Stimulated activated CD4-positive, alpha-beta T cell treated with anti-CD3 and anti-CD28 coated beads, Interleukin-12 subunit alpha, Interleukin-12 subunit beta, amount 100 ng/mL, for 4 hours (primary cell): ENCODE measurements at places on chromosomes 6 and 20.

DNA sequence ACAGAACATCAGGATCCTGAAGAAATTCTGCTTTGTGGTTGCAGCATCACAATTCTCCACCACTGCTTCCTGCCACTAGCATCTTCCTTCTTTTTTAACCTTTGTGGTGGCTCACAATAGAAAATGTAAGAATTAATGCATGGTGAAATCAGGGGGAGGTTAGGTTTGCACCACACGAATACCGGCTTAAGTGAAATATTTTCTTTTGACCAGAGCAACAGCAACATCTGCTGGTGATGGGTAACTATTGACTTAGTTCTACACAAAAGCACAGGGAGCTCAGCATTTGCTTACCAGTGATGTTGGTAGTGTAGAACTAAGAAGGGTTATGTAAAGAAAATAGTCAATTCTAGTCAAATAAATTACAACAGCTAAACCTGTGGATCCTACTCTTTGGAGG is 280.5 kb downstream of the SYNE1 start:
- no peak for DNase-seq

- DNase-seq, result no peak
Measured at GRCh38 chr20:21017528-21018085, 88.6 kb downstream of the LINC00237 start.

DNA sequence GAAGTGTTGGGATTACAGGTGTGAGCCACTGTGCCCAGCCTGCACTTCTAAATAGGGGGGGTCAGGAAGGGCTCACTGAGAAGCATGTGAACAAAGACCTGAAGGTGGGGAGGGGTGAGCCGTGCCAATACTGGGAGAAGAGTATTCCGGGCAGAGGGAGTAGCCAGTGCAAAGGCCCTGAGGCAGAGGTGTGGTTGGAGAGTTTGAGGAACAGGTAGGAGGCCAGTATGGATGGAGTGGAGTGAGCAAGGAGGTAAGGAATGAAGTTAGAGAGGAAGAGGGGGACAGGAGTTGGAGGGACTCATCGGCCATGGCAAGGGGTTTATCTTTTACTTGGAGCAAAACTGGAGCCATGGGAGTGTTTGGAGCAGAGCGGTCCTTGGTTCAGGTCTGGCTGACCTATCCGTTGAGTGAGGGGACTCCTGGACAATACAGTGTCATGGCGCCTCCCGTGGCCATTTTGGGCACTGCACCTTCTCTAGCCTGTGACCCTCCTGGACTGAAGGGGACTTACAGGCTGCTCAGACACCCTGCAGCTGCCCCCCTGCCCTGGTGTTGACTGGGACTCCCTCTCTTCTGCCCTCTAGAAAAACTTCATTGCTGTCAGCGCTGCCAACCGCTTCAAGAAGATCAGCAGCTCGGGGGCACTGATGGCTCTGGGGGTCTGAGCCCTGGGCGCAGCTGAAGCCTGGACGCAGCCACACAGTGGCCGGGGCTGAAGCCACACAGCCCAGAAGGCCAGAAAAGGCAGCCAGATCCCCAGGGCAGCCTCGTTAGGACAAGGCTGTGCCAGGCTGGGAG is 12.1 kb downstream of the FOXS1 start:
- DNase-seq, result peak; percentile 61

DNA sequence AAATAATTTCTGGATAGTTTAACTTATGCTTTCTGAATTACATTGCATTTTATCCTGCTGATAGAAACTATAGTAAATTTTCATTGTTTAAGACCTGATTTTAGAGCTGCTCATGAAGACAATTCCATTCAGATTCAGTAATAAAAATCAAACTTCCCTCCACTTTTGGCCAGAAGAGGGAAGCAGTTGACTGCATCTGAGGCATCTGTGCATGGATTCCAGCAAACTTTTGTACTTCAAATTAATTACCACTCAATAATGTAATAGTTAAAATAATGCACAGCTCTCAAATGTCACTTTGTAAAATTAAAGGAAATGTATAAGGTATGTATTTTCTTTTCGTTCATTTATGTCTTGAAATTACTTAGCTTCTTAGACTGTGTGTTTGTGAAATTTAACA is 64.2 kb upstream of the SLC35B3 start:
- DNase-seq, result no peak

- DNase-seq, result peak; percentile 34
Measured at GRCh38 chr6:37182736-37183590, 13.0 kb downstream of the PIM1 start.

- DNase-seq, result no peak
Measured at GRCh38 chr20:47306755-47307370, 49.6 kb downstream of the ZMYND8 start.

DNA sequence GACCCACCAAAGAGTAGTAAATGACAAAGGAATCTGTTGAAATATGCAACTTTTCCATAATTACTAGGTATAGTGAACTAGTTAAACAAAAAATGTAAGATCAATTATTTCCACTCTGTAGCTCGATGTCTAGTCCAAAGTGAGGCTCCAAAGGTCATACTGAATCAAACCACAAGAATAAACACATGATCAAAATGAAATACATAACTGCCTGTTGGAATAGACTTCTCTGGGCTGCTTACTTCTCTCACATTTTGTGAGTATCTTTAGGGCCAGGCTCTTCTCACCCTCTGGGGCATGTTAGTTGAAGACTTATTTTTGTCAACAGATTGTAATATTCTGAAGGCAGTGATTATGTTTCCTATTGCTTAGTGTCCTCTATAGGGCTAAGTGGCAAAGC is 103.7 kb upstream of the TMEM170B start:
- no peak for DNase-seq

- peak; percentile 67 for DNase-seq
Measured at GRCh38 chr20:38221119-38221589, 39.4 kb downstream of the KIAA1755 start.

DNA sequence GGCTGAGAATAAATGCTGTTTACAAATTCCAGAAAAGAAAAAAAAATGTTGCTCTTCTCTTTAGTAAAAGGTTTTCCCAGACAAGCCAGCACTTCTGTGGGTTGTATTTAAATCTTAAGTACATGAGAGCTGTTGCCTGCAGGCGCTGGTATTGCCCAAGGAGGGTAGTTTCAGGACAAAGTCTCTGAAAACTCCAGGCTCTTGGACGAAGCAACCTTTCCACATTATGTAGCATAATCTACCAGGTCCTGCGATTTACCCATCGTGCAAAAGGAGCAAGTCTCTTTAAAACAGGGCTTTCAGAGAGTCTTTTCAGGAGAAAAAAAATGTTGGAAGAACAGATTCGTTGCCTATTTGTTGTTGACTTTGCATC is 65.6 kb downstream of the PLG start:
- no peak for DNase-seq

GRCh38 chr6:112202639-112203341 is 51.6 kb downstream of the LAMA4 start:
- DNase-seq, result no peak

DNA sequence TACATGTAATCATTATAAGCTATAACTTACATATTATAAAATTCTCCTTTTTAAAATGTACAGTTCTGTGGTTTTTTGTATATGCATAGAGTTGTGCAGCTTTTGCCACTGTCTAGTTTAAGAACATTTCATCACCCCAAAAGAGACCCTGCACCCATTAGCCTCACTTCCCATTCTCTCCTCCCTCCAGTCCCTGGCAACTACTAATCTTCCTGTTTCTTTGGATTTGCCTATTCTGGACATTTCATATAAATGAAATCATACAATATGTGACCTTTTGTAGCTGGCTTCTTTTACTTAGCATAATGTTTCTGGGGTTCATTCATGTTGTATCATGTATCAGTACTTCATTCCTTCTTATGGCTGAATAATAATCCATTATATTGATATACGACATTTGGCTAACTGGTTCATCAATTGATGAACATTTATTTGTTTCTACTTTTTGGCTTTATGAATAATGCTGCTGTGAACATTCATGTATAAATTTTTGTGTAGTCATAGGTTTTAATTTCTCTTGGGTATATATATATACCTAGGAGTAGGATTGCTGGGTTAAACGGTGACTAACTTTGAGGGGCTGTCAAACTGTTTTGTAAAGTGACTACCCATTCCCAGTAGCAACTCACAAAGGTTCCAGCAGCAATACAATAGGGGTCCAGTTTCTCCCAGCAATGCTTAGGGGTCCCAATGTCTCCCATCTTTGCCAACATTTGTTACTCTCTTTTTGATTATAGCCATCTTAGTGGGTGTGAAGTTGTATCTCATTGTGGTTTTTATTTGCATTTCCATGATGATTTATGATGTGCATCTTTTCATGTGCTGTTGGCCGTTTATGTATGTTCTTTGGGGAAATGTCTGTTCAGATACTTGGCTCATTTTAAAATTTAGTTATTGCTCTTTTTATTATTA is 10.7 kb downstream of the PTPRA start:
- no peak for DNase-seq

- peak; percentile 7 for DNase-seq
Measured at GRCh38 chr20:54063992-54064676, 6.3 kb downstream of the BCAS1 start.

DNA sequence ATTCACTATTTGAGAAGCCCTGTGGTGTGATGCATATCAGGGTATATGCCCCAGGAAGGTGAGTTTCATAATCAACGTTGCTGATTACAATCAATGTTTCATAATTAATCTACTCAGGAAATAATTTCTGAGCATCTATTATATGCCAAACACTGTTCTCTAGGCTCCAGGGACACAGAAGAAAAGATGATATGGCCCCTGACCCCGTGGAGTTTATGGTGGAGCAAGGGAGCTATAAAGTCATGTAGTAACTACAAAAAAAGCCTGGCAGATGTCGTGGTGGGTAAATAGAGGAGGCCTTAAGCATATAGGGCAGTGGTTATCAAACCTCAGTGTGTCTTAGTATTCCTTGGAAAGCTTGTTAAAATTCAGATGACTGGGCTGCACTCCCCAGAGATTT is 40.1 kb upstream of the BCAS1 start:
- no peak for DNase-seq

GRCh38 chr6:61586934-61587537 is 699.0 kb downstream of the KHDRBS2 start:
- DNase-seq, result no peak

DNA sequence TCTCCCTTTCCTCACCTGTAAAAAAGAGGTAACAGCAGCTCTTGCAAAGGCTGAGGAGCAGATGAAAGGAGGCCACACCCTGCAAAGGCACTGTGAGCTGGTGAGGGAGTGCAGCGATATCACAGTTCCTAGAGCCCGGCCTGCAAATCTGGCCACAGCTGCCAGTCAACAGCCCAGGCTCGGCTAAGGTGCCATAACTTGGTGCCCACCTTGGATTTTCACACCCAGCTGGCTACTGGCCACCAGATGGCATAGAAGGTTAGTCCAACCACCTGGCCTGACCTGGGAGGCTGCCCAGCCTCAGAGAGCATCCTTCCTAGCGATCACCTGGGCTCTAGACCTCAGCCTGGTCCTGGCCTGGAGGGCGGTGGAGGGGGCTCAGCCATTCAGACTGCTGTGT is 46.8 kb downstream of the KCNB1 start:
- DNase-seq, result no peak

DNA sequence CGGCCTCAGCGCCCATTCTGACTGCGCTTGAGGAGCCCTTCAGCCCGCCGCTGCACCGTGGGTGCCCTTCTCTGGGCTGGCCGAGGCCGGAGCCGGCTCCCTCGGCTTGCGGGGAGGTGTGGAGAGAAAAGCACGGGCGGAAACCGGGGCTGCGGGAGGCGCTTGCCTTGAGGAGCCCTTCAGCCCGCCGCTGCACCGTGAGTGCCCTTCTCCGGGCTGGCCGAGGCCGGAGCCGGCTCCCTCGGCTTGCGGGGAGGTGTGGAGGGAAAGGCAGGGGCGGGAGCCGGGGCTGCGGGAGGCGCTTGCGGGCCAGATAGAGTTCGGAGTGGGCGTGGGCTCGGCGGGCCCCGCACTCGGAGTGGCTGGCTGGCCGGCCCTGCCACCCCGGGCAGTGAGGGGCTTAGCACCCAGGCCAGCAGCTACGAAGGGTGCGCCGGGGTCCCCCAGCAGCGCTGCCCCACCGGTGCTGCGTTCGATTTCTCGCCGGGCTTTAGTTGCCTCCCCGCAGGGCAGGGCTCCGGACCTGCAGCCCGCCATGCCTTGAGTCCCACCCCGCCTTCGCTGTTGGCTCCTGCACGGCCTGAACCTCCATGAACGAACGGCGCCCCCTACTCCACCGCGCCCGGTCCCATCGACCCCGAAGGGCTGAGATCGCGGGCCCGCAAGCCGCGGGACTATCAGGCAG is 45.7 kb upstream of the MCUR1 start:
- no peak for DNase-seq

DNA sequence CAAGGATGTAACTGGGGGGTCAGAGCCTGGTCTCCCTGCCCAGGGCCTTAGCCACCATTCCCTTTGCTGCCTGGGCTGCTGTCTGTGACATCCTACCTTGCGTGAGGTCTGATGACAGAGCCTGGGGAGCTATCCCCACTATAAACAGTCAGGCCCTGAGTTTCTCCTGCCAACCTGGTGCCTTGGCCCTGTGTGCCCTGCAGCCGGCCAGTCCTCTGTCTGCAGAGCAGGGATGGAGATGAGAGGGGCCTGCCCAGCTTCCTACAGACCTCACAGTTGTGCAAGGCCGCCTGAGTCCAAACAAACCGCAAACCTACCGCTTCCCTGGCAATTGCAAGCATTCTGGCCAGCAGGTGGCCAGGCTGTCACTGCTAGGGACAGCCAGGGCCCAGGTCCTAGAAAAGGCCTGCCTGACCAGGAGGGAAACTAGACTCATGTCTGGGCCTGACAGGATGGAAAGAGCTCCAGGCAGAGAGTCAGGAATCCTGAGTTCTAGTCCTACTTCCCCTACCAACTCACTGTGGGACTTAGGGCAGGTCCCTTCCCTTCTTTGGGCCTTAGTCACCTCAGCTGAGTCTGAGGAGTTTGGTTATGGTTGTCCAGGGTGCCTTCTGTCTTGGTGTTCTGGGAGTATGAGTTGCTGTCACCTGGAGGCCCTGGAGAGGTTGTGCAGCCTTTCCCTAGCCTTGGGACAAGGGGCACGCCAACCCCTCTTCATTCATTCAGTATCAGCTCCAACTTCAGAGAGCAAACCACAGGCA is 86.2 kb downstream of the VEGFA start:
- DNase-seq, result no peak

- DNase-seq, result no peak
Measured at GRCh38 chr6:14656078-14656521, 538.5 kb downstream of the CD83 start.

DNA sequence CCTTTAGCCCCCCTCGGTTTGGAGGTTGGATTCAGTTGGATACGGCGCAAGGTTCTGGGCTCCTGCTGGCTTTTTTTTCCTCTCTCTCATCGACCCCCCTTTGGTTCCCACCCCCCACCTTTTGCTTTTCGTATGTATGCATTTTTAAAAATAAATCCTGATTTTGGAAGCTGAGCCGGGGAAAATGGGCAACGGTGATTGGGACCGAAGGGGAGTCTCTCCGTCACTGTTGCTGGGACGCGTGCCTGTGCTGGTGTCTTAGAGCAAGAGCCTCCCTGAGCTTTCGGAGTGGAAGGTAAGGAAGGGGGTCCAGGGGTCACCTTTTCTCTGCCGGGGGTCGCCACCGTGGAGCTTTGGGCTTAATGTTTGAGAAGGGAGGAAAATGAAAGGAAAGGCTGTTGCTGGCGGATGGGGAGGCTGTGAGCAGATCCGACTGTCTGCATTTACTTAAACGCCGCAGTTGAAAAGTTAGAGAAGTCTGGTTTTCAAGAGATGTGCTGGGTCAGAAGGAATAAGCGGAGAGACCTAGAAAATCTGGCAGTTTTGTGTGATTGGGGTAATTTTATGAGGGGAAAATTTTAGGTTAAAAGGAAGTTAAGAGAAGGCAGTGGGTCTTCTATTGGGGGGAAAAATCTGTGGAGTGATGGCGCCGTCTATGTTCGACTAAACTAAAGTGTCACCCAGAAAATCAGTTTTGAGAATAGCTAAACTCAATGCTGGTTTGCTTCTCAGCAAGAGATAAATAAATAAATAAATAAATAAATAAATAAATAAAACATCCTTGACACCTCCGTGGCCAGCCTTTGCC is 828 bp downstream of the ADGRB3 start:
- no peak for DNase-seq
